ENCODE measurements at places on chromosomes 12 and 14.

GRCh38 chr12:53044052-53044581 is 5.7 kb upstream of the TNS2 start:
- DNase-seq: no peak

DNA sequence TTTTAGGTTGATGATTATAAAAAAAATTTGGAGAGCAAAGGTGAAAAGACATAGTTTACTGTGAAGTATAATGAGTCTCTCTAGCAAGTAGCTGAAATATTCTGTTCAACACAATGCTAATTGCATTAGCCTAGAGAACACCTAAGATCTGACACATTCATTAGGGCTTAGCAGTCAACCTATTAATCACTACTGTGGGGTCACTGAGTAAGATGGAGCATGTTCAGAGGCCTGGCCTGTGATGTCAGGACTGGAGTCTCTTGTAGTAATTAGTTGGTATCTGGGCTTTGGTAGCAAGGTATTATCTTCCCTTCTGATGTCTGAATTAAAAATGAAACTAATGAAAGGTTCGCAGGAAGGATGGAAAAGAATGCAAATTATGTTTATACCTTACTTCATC is 112.7 kb downstream of the SLC16A7 start:
- peak; percentile 13 for DNase-seq

DNA sequence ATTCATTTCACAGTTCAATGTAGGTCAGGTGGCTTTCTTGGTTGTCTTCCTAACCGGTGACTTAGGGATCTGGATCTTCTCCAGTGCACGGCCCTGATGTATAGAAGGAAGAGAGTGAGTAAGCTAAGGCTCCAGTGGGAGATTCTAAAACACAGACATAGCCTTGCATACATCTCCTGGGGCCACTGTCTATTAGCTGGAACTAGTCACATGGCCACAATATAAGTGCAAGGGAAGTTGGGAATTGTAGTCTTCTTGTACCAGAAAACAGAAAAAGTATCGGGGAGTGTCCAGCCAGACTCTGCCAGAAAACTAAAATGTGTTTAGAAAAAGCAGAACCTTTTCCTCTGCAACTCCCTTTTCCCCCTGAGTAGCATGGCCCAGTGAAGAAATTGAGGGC is 531.6 kb downstream of the VRK1 start:
- DNase-seq: no peak

GRCh38 chr12:105555556-105556295 is 225.2 kb downstream of the C12orf75 start:
- no peak for DNase-seq

GRCh38 chr12:55931317-55931779 is 386 bp downstream of the DGKA start:
- no peak for DNase-seq

- DNase-seq: no peak
These were observed 14.4 kb downstream of the SPRYD3 start for GRCh38 chr12:53064613-53065436.

- no peak for DNase-seq
These were observed 244.0 kb downstream of the DUSP6 start for GRCh38 chr12:89108265-89108664.

GRCh38 chr14:101294136-101294535 is 267.2 kb upstream of the DIO3 start:
- no peak for DNase-seq

DNA sequence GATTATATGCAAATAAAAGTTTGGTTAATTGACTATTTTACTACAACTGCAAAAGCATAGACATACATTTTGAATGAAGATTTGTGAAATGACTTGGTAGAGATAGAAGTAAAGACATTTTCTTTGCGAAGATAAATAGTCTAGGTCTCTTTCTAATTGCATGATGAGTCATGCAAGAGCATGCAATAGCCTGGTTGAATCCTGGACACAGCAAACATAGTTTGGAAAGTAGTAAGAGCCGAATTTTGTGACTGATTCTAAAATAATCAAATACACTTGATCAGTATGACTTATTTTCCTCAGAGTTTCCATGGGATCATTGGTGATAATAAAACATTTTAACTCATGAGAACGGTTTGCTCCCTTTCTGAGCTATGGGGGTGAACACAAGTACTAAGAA is 27.7 kb upstream of the CAND1 start:
- peak; percentile 13 for DNase-seq

DNA sequence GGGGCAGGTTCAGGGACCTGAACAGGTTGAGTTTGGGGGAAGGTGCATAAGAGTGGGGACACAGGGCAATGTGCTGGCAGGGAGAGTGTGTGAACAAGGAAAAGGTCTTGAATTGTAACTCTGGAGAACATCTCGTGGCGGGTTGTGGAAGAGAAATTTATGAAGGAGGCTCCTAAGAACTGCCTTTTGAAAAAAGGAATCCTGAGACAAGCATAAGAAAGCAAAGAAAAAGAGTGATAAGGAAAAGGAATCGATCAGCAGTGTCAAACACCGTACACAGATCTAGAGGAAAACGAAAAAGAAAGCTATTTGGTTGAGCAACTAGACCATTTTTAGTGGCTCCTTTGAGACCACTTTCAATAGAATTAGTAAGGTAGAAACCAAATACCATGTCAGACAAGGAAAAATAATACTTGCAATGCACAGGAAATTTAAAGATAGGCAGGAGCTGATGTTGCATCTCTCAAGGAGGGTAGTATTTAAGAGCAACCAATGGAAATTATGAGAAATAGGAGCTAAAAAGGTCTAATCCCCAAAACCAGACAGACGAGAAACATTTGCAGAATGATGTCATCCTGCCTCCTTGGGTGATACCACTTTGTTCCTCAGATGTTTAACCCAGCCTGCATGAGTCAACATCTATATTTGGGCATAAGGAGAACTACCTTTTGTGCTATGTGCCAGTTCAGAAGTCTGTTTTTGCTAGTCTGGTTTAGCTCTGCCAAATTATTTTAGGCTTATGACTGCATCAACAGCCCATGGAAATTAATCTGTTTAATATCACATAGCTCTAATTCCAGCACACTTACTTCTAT is 64.5 kb upstream of the STK38L start:
- DNase-seq: peak; percentile 89

DNA sequence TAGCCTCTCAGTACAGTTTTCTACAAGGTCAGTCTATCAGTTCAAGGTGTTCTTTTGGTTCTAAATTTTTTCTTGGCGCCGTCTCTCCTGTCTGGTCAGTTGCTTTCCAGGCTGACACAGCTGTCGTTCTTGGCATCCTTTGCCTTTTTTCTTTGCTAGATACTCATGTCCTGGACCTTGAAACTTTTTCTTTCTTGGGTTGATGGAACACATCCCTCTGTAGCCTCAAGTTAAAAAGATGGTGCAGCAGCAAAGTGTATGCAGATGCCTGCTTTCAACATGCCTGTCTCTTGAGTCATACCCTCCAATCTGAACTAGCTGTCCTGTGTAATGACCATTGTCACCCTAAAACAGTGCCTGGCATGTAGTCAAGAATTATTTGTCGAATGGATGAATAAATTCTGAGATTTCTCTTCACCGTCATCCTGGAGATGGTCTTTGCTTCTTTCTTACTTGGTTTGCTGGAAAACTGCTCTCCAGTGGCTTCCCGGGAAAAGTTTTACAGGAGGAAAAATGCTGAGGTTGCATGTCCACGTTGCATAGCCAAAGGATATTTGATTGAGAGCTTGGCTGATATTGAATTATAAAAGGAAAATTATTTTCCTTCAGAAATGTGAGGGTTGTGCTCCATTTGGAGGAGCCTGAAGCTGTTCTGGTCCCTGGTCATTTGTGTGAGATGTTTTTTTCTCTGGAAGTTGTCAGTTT is 4.6 kb downstream of the NYNRIN start:
- DNase-seq: peak; percentile 75

- no peak for DNase-seq
These were observed 319.8 kb downstream of the ZFP36L1 start for GRCh38 chr14:68473069-68473468.

Measured in EL (cell line).